ENCODE measurements at places on chromosomes 11 and 22. TPM values are rescaled to one million over a fixed set of nuclear protein-coding genes. Genes with fewer than 3 reads are reported as not detected.

GRCh38 chr11:117827521-117828511 is 3.3 kb upstream of the FXYD2 start:
- no peak for DNase-seq

GRCh38 chr11:12382451-12382850 is 5.1 kb downstream of the PARVA start:
- DNase-seq, result no peak

DNA sequence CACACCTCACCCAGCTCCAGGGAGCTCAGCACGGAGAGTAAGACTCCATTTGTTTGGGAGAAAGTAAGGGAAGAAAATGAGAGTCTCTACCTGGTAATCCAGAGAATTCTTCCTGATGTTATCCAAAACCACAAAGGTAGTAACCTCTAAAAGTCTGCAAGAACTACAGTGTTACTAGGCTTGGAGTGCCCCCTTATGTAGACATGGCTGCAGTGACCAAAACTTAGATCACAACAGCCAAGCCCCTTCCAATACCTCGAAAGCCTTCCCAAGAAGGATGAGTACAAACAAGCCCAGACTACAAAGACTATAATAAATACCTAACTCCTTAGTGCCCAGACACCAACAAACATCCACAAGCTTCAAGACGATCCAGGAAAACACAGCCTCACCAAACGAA is 4.9 kb downstream of the UBE2L6 start:
- no peak for DNase-seq

DNA sequence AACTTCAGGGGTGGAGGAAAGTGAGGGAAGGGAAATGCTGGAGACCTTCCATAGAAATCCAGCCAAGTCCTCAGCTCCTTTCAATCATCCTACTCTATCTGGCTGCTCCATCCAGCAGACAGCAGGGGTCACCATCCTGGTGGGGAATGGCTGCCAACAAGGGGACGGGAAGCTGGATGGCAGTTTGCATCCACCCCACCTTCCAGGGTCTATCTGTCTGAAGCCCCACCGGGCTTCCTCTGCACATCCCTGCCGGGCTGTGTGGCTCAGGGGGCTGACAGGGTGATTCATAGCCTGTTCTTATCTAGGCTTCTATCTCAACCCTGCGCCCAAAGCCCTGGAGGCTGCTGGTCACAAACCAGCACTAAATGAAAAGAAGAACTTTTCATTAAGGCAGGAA is 1.1 kb downstream of the SYTL2 start:
- DNase-seq, result no peak

- DNase-seq, result peak; percentile 24
These were observed 785.2 kb downstream of the KCNA4 start for GRCh38 chr11:29231586-29231985.

- DNase-seq, result no peak
These were observed 221.1 kb upstream of the NARS2 start for GRCh38 chr11:78795621-78796261.

C22orf42 gene
- total RNA-seq, result not detected

DNA sequence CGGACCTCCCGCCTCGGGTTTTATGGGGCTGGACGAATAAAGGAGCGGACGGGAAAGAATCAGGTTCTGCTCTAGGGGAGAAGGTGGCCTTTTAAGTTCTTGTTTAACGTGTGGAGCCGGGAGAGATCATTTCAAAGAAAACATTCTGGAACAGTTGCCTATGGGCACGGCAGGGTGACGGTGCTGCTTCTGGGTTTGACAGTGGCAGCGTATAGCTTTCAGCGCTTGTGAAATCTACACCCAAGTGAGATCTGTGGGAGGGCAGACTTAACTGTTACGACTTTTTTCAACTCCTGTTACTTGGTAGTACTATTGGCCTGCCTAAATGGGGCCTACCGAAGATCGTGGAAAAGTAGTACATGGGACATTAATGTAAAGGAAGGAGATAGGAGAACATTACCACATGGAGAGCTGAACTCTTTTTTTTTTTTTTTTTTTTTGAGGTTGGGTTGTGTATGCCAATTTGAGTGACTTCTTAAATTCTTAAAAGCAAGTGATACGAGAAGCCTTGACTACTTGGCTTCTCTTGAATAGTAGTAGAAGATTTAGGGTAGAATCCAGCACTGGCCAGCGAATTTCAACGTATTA is 743 bp downstream of the USP47 start:
- DNase-seq, result peak; percentile 84

GRCh38 chr11:10379426-10379825 is 74.6 kb downstream of the ADM start:
- peak; percentile 97 for DNase-seq

GRCh38 chr11:127006311-127006710 is 5.7 kb upstream of the KIRREL3 start:
- DNase-seq, result peak; percentile 56

DNA sequence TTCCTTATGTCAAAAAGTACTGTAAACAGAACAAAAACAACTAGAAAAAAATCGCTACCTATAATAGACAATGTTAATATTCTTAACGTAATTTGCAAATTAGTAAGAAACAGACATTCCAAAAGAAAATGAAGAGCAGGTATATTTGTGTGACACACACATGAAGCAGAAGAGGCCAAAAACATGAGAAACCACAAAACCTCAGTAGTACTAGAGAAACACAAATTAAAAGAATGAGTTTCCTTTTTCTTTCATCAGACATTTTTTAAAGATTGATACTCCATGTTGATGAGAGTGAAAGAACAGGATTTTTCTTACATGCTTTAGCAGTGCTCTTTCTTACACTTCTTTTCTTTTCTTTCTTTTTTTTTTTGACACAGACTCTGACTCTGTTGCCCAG is 34.2 kb upstream of the PCF11 start:
- DNase-seq, result no peak

- DNase-seq, result peak; percentile 12
These were observed 120.3 kb upstream of the ZC3H12C start for GRCh38 chr11:109972939-109973338.

DNA sequence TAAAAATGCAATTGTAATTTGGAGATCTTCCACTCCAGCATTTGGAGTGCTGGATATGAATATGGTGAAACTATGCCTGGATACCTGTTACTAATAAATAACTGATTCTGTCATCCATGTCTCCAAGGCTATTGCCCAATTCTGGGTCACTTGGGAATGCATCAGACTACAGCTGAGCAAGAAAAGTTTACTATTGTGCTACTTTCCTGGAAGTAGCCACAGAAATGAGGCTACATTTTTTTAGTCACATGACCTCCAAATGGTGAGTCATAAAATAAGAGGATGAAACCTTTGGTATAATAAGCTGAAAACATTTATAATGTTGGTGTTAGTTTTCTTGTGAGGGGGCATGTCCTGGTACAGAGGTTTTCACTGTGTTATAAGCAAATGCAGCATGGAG is 44.4 kb downstream of the DCDC1 start:
- peak; percentile 52 for DNase-seq

HTR3A gene
- not detected for total RNA-seq

DNA sequence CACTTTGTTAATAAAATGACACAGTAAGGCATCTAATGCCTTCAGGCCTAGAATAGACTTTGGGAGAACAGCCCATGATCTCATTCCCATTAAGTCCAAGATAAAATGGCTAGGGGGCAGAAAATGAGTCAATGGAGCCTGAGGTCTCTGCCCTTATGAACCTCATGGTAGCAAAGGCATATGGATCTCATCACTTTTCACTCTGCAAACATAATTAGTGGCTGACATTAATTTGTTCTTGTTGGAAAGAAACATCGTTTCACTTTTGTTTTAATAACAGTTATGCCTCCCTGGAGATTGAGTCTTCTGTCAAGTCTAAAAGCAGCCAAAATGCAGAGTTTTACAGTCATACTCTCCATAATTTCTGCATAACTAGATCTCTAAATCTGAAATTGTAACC is 111.8 kb upstream of the API5 start:
- no peak for DNase-seq

OR52N4 gene
- not detected for total RNA-seq

GRCh38 chr22:22168190-22168940 is 76.2 kb upstream of the VPREB1 start:
- DNase-seq, result peak; percentile 85

TLCD5 gene
- total RNA-seq, result 6.4 TPM

DNA sequence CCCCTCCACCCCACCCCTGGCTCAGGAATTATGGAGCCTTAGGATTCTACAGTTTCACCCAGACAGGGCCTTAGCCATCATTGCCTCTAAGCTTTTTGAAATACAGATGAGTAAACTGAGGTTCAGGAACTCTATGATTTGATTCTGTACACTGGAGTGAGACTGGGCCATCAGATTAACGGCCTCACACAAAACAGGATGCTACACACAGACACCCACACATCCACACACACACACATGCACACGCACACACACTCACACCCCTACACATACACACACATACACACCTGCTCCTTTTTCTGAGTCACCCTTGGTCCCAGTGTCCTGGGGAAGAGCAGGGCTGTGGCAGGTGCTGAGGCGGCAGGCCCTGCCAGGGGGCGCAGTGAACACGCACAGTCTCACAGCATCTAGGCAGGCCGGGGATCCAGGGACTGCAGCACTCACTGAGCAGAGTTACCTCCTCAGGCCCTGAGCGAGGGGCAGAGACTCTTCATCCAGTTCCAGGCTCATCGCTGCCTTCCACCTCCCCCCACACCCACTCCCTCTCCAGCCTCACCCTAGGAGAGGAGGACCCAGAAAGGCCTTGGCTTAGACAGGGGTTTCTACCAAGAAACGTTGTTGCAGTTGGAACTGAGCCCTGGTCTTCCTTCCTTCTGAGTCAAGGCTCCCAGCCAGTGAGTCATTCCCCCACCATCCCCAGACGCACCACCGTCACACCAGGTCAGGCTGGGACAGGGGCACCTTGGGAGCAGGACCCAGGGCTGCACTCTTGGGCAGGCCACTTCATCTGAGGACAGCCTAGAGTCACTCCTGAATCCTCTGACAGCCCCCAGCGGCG is 89.8 kb upstream of the PARVA start:
- peak; percentile 99 for DNase-seq

GRCh38 chr11:6755303-6755952 is 16.3 kb downstream of the OR2AG2 start:
- DNase-seq, result peak; percentile 63

GRCh38 chr11:112637076-112637475 is 324.1 kb upstream of the NCAM1 start:
- DNase-seq, result no peak

- peak; percentile 12 for DNase-seq
These were observed 22.9 kb downstream of the FAR1 start for GRCh38 chr11:13691286-13691899.

DNA sequence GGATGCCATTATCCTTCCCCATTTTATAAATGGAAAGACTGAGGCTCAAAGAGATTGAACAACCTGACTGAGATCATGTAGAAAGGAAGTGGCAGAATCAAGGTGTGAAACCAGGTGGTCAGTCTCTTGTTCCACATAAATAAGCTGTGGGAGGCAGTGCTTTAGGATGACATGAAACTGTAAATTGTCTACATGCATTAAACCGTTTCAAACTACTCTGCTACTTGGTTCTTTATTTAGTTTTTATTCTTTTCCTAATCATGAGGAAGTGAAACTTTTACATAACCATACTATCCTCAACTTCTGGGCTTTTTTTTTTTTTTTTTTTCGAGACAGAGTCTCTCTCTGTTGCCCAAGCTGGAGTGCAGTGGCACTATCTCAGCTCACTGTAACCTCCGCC is 34.9 kb downstream of the CADM1 start:
- DNase-seq, result no peak

- no peak for DNase-seq
These were observed 12.2 kb downstream of the LGR4 start for GRCh38 chr11:27460158-27460978.

- DNase-seq, result no peak
These were observed 28.4 kb upstream of the SLN start for GRCh38 chr11:107740271-107740670.

BIRC3 gene
- total RNA-seq, result 2.4 TPM

GRCh38 chr11:12724301-12725054 is 50.3 kb downstream of the TEAD1 start:
- DNase-seq, result peak; percentile 85

- DNase-seq, result no peak
These were observed at the start of gene MOGAT2 for GRCh38 chr11:75717608-75718418. Gene MOGAT2 (plus strand): TSS chr11:75717838. CDS start chr11:75717889, 51 bp downstream.

DNA sequence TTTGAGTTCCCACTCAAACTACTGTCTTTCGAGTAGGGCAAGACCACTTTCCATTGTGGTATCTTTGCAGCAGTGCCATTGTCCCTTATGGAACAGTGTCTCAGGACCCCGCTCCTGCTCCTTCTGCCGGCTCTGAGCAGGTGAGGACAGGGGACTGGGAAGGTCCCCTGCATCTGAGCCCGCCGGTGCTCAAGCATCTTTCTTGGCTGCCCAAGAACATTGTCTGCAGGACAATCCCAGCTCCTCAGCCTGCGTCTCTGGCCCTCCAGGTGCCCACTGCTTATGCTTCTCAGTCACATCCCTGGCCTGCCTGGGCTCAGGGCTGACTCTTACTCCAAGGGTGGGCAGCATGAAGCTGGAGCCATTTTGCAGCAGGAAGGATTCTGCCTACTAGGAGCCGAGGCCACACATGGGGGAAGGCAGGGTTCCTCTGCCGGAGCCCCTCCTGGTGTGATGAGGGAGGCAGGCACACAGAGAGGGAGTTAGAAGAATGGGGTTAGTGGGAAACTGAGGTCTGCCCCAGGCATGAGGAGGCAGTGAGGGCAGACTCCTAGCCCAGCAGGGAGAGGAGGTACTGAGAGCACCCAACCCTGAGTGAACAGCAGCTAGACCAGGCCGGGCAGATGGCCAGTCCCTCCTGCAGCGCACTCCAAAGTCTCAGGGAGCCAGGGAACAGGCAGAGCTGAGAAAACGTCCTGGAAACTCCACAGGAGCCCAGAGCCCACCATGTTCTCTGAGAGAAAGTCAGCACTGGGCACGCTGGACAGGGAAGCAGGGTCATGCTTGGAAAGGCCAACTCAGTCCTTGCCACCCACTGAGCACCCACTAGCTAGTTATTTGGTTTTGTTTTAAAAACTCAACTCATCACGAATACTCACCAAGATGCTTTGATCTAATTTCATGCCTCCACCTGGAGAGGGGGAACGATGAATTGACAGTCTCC is 7.5 kb upstream of the PPARA start:
- no peak for DNase-seq

DNA sequence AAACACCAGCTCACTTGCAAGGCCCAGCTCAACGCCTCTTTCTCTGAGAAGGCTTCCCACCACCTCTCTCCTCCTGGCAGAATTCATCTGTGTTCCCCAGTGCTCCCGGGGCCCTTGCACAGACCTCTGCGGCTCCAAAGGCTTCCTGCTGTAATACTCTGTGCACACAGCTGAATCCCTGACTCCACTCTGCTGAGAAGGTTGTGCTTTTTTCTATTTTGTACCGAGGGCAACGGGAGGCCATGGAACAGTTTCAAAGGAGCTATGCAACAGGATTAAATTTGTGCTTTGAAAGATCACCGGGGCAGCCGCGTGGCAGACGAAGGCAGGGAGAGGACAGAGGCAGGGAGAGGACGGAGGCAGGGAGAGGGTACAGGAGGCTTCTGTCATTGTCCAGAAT is 49.2 kb upstream of the SYT7 start:
- no peak for DNase-seq
